ENCODE measurements at places on chromosomes 3 and 15.

DNA sequence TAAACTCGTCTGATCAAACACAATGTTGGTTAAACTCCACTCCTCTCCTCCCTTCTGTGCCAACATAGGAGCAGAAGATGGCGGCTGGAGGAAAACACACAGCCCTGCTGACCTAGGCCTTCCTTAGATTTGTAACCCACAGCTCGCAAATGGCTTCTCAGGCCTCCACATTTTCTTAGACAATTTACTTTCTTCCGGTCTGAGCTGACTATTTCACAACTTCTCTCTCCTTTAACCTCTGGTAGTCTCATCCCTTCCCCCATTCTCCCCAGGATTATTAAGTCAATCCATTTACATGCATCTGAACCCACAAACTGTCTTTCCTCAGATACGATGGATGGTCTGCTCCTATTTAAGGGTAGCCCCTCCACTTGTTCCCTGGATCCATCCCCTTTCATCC is 25.7 kb upstream of the ULK4 start:
- DNase-seq, result no peak

GRCh38 chr15:57718309-57718708 is 11.8 kb downstream of the POLR2M start:
- DNase-seq, result no peak

DNA sequence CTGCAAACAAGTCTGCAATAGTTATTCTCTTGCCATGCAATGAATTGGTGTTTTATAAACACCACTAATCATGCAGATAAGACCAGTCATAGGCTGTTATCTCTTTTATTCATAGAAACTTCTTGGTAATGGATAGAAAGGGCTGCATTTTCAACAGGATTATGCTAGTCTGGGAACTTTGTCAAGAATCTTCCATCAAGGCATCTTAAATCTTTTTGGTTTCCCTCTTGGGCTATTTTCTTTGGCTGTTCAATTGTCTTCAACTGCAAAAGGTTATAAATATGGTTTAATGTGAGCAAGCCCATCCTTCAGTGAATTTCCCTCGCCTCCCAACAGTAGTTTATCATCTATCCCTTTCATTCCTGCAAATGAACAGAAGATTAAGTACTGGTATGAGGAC is 59.0 kb upstream of the MINAR1 start:
- DNase-seq, result no peak

- DNase-seq, result no peak
Measured at GRCh38 chr15:83918011-83918410, 264.1 kb downstream of the ADAMTSL3 start.

DNA sequence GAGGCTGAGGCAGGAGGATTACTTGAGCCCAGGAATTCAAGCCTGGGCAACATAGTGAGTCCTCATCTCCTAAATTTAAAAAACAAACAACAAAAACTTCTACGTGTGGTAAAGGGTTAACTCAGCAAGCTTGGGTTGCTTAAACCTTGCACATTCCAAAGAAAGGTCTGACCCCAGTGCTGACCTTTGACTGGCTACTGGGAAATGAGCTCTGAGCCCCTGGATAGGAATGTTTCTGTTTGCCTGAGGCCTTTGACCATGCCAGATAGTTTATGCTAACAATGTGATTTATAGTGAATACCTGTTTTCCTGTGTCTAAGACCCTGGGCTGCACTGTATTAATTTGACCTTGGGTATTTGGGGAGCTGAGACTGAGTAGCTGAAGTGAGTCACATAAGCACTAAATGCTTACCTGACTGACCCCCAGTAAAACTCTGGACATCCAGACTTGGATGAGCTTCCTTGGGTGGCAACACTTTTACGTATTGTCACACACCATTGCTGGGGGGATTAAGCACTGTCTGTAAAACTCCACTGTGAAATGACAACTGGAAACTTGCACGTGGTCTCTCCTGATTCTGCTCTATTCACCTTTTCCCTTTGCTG is 20.7 kb downstream of the TCAIM start:
- no peak for DNase-seq

DNA sequence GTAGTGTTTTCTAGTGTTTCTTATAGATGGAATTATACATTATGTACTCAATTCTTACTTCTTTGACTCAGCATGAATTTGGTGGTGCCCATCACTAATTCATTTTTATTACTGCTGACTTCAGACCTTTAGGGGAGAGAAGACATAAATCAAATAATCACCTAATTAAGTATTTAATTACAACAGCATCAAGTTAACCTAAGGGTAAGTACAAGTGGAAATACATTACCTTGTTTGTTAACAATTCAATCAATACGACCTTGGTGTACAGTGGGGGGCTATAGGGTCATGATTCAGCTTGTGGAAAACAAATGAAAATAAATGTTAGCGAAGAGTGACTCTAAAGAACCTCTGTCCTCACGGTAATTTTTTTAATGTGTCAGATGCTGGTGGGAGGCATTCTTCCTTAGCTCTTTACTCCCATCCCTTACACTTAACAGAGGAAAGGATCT is 538 bp upstream of the CAPN7 start:
- no peak for DNase-seq

DNA sequence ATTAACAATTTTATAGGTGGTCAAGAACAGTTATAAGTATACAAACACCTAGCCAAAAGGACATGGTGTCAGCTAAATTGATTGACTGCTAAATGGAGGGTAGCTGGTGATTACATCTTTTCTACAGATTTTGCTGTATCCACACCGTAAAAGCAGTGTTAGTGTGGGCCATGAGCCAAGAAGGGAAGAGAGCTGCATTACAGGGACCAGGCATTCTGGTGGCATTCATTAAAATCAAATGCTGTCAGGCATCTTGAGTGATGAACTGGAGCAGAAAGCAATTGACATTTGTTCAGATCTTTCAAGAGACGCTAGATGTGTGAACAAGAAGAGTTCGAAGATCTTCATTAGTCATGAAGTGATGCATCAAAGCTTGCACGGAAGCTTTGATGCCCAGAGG is 177.9 kb downstream of the ARPP21 start:
- DNase-seq, result no peak

- no peak for DNase-seq
Measured at GRCh38 chr15:31489281-31489680, 162.6 kb downstream of the KLF13 start.

DNA sequence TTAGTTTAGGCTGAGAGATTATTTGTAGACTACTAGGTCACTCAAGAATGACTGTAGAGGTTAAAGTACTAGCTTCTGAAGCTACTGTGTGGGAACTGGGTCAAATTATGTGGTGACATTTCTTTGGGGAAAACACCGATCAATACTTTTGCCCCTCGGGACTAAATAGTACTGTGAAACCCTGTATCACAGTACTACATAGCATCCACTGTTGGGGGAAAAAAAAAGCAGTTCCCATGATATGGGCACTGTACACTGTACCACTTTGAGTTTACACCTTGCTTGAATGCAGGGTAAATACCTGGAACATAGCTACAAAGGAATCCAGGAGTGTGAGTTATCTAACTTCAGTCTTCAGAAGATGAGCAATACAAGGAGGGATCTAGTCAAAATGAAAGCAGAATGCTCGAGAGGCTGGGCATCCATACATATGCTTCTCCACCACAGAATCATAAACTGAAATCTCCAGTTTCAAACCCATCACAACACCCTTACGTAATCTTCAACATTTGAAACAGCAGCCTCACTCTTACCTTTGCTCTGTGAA is 311.4 kb downstream of the UNC13C start:
- DNase-seq, result no peak

DNA sequence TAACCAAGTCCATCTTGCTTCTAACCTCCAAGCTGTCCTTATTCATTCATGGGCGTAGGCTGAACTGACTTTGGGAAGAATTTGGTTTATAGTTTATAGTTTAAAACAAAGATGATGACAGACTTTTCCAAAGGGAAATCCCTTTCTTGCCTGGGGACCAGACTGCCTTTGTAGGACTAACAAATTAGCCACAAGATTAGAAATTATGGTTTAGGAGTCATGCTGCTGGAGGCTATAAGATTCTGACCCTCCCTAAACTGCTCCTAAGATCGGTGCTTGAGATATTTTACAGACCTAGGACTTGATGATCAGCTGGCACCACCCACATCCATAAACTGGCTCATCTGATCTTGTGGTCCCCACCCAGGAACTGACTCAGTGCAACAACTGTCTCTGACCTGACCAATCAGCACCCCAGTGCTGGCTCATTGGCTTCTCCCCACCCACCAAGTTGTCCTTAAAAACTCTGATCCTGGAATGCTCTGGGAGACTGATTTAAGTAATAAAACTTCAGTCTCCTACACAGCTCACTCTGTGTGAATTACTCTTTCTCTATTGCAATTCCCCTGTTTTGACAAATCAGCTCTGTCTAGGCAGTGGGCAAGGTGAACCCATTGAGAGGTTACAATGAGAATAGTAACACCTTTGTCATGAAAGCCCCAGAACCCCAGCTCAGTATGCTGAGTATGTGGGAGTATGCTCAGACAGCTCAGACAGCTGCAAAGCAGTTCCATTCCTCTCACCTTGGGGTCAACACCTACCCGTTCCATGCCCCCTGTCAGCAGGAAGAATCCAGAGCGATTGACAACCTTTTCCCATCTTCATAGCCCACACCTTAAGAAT is 51.6 kb upstream of the C15orf39 start:
- no peak for DNase-seq

DNA sequence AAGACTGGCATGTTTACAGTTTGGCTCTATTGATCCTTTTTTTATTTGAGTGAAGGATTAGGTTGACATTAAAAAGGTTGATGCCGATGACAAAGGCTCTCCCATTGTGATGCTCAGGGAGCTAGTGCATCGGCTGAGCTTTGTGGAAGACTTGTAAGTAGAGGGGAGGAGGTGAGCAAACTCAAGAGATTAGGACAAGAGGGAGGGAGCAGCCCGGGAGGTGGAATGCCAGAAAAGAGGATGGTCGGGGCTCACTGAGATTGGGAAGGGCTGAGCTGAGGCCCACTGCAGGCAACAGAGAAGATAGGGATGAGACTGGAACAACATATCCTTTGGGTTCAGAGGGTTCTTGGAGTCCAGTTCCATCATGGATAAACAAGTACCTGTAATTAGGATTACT is 26.5 kb upstream of the PSMD6 start:
- DNase-seq, result no peak

- DNase-seq, result no peak
Measured at GRCh38 chr3:55501905-55502304, 14.8 kb upstream of the WNT5A start.

DNA sequence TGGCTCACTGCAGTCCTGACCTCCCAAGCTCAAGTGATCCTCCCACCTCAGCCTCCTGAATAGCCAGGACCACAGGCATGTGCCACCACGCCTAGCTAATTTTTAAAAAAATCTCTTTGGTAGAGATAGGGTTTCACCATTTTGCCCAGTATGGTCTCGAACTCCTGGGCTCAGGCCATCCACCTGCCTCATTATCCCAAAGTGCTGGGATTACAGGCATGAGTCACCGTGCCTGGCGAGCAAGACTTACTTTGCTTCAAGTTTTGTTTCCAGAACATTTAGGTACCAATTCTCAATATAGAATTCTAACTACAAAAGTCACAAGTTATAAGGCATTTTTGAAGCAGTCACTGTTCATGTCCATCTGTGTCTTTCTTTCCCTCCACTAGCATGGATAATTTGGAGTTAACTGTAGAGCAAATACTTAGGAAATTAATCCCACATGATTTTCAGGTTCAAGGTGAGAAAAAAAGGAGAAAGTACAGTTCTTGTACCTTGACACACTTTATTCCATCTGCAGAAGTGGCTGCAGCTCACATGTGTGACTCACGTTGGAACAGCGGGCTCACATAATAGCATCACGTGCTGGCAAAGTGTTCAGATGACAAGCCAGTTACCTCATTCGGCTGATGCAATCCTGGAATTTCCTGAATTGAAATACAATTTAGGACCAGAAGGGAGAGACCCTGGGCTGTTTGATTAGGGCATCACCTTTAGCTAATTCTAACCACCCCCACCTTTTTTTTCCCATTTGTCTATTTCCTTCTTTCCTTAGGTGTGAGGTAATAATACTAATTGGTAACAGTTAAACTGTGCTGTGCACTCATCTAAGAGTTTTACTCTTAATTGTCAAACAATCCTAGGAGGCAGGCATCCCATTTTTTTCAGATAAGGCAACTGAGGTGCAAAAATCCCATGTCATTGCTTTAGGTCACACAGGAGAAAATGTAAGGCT is 46.9 kb upstream of the NEDD4 start:
- no peak for DNase-seq

- no peak for DNase-seq
Measured at GRCh38 chr3:52892290-52892624, 5.1 kb downstream of the STIMATE start.

GRCh38 chr3:172634948-172635347 is 75.9 kb downstream of the NCEH1 start:
- DNase-seq, result no peak

DNA sequence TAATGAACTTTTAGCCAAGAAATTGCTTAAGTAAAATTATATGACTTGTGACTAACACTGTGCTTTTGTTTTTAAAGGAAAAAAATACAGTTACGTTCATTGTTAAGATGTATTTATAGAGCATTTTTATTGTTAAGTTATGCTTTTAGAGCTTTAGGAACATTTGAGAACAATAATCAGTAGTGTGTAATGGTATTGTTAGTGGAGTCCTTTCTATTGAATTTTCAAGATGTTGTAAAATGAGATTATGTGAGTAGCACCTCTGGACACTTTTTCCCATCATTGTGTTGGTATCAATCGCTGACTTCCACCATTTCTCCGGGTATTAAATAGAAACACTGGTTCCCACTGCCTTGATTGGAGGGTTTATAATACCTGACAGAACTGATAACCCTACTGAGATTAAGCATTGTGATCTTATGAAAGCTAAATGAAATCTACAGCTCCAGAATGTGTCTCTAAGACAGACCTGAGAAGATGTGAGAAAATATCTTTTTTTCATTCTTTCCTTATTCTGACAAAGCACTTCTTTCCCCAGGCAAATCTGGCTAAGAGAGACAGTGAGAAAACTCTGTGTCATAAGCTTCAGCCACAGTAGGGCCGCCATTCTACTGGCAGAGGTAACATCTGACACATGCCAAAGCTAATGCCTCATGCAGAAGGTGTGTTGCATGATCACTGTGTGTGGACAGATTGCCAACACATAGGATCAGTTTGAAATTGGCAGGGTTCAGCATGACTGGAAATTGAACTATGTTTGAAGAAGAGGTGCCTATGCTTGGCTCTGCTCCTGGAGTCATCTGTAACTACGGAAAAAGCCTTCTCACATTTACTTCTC is 610.8 kb downstream of the MECOM start:
- no peak for DNase-seq

DNA sequence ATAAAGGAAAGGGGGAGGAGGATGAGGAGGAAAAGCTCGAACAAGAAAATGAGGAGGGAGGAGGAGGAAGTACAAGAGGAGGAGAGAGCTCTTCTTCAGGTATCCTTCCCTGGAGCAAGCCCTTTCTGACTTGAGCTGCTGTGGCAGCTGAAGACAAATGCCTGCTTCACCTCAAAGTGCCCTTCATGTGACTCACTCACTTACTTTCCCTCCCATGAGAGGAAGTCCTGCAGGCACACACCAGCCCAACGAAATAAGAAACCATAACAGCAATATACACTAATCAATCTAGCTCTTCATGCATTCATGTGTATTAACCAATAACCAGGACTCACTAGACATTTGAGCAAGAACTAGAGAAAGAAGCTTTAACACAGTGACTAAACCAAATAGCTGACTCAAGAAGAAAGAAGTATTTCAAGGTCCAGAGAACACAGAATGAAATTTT is 251.9 kb downstream of the IGSF11 start:
- DNase-seq, result no peak
